Activated T-cell treated with anti-CD3 and anti-CD28 coated beads for 1 hour (primary cell): ENCODE measurements at places on chromosomes 2 and 18.

DNA sequence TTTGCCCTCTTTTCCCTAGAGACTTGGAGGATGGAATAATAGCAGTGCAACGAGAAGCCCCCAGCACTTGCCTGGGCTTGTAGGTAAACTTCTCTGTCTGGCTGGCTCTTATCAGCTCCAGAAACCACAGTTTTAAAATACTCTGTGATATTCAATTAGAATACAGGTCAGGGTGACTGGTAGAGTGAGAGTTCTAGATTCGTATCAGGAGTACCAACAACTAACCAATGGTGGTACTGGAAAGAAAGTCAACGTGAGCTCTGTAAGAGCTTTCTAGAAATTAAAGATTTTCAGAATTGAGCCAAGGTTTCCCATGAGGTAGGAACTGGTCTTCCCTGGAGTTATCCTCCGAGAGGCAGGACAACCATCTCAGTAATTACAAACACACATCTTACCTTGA, 216.9 kb downstream of the NYAP2 start:
- DNase-seq, result no peak

DNA sequence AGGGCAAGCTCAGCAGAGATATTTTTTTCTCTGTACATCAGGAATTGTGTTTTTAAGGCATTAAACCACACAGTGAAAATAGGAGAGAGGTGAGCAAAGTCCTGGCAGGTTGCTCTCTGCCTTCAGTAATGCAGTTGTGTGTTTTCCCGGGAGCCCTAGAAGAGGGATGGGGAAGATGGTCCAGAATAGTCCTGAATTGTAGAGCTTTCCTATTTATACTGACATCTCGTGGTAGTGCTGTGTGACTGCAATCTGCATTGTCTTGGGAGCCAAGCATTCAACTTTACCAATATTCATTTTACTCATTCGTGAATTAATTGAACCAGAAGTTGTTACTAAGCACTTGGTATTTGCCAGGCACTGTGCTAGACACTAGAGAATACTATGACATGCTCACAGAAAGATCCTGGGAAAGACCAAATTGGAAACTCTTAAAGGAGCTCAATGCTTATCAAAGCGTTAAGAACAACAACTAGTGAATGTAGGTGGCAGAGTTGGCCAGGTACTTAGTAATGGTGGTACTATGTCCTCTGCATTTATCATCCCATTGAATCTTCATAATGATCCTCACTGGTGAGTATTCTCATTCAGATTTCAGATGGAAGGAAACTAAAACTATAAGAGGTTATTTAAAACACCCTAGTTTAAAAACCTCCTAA, 214.6 kb downstream of the TRIB2 start:
- no peak for DNase-seq

- DNase-seq, result no peak
Measured at GRCh38 chr2:152613235-152613634, 104.0 kb downstream of the PRPF40A start.

- no peak for DNase-seq
Measured at GRCh38 chr2:176392249-176392648, 123.0 kb downstream of the MTX2 start.

GRCh38 chr2:159677654-159678053, 34.7 kb upstream of the MARCHF7 start:
- no peak for DNase-seq

- no peak for DNase-seq
Measured at GRCh38 chr2:203551778-203552177, 16.7 kb upstream of the RAPH1 start.

- DNase-seq, result no peak
Measured at GRCh38 chr18:62485684-62486083, 37.1 kb upstream of the ZCCHC2 start.

DNA sequence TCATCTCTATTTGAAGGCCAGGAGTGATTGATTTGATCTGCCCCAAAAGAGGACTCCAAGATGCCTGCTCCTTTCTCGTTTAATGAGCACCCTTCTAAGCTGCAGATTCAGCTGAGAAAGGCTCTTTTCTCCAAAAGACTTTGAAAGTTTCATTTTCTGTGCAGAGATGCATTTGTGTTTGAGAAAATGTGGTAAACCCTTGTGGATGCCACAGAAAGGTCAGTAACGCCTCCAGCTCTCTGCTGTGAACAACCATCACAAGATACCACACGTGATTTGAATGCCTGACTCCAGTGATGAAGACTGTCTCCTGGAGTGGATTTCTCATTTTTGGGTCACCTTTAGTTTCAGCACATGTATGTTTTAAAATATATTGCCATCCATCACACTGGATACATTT, 35.0 kb upstream of the CCDC85A start:
- no peak for DNase-seq

DNA sequence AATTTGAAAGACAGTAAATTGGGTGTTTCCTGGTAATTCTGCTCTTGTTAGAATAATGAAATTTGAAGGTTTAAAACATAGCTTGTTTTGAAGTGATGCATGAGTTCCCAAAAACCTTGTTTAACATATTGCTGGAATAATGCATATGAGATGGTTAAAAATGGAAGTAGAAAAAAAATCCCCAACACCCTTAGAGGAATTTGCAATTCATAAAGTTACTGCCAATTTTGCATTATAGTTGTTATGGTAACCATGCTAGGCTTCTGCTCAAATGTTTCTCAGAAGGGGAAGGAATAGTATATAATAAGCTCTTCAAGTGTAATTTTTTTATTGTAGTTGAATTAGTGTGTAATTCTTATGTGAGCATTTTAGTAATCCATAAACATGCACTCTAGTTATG, 49.1 kb downstream of the FASTKD2 start:
- no peak for DNase-seq

DNA sequence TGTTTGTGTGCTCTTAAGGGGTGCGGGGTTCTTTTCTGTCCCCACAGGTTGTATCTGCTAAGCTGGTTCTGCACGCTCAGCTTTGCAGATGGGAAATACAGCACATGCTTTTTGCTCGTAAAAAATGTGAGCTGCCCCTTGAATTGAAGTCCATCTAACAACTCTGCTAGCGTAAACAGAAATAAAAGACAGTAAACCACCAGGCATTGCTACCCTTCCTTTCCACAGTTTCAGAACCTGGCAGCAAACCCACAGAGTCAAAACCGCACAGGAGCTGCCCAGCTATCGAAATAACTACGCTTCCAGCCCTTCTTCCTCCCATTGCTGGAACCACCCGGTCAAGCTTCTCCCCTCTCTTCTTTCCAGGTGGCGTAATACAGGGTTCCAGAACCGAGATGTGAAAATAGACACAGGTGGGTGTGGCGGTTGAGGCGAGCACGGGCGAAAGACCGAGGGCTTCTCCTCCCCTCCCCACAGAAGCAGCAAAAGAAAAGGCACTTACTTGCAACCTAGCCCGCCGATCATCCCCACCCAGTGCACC, 479 bp downstream of the SCN9A start:
- no peak for DNase-seq

GRCh38 chr18:70041459-70042050, 93.9 kb upstream of the CD226 start:
- no peak for DNase-seq

DNA sequence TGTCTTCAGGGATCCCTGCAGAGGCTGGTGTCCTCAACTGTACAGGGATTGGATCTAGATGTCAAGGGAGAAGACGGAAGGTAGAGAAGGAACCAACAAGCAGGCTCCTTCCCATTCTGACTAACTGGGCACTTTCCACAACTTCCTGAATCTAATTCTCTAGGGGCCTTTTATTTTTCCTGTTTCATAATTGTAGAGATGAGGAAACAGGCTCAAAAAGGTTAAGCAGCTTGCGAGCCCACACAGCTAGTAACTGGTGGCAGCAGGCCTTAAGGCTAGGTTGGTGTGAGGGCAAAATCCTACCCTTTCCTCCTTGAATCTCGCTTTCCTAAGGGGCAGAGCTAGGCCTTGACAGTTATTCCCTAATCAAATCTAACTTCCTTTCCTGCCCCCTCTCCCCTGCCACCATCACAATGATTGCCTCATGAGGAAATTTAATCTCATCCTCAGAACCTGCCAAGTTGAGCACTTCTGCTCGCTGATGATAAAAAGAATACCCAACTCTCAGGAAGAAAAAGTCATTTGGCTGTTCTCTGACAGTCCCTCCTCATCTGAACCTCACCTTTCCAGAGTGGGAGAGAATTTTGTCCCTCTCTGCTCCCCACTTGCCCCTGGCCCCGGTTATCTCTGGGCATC, 35.7 kb upstream of the POLE4 start:
- no peak for DNase-seq

DNA sequence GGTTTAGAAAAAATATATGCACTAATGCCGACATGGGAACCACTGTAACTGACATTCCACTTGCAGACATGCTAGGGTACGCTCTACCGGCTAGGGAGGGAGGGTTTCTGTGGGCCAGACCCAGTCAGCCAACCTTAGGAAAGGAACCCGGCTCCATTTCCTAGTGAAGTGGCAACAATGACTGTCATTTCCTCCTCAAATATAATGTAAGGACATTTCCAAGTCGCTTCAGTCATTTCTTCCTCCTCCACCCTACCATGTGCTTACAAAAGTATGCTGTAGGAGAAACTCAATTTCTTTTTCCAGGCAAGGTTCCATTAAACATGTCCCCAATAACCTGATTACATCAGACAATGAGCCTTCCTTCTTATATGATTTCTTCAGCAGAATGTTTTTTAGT, 64.3 kb upstream of the PSMD14 start:
- no peak for DNase-seq

DNA sequence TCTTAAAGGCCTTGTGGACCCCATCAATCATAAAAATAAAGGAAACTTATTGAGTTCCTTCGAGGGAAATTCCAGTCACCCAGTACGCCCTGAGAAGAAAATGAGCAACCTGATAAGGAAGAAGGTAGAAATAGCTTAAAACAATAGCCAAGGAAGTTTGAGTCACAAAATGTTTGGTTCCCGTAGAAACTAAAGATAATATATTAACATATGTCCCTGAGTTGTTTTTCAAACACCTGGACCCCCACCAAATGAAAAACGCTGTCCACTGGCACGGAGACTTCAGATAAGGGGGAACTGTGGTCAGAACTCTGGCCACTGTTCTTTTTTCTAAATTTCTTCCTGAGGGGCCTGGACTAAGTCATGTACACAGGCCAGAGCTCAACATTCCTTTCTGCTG, 669.1 kb downstream of the ADCYAP1 start:
- no peak for DNase-seq

DNA sequence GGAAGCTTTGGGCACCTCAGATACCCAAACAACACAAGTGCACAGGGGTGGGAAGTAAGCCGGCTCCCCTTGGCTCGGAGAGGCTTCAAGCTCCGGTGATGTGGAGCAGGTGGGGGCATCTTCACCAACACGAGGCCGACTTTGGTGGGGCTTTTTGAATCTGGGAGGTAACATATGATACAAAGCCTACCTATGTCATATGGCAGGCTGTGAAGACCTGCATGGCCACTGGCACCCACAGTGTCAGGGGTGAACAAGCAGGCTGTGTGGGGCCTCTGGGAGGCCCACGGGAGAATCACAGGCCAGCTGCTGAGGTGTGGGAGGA, 109.0 kb downstream of the EIPR1 start:
- no peak for DNase-seq

GRCh38 chr18:47953471-47953931, 23.0 kb upstream of the SMAD2 start:
- DNase-seq, result no peak

DNA sequence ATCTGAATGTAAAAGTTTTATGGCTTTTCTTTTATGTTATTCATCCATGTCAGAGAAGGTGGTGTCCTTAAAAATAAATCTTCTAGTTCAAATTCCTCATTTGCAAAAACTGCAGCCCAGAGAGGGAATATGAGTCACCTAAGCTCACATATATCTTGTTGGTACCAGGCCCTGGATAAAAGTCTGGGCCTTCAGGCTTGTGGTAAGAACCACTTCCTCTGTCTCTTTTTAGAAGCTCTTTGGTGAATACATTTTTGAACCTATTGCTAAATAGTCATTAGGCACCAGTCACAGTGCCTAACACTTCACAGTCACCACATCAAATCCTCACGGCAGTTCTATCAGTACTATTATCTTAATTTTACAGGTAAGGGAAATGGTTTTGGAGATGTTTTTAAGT, 199.2 kb downstream of the KCNS3 start:
- no peak for DNase-seq

DNA sequence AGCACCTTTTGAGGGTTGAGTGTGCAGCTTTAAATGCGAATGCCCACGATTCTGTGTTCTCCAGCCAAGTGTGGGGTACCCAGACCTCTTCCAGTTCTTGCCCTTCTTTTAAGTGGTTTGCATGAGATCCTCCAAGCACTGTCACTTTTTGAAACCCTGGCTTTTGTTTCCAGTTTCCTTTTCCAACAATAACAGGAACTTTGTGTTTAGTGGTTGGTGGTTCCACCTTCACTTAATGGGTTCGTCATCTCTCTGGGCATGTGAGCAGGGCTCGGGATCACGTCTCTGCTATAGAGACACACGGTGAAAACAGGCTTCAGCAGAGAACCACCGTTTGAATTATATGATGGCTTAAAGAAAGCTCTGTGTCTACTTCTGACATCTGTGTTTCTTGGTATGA, 197.6 kb downstream of the LDLRAD4 start:
- no peak for DNase-seq

GRCh38 chr2:102143450-102143985, 972 bp downstream of the IL1R1 start:
- no peak for DNase-seq

DNA sequence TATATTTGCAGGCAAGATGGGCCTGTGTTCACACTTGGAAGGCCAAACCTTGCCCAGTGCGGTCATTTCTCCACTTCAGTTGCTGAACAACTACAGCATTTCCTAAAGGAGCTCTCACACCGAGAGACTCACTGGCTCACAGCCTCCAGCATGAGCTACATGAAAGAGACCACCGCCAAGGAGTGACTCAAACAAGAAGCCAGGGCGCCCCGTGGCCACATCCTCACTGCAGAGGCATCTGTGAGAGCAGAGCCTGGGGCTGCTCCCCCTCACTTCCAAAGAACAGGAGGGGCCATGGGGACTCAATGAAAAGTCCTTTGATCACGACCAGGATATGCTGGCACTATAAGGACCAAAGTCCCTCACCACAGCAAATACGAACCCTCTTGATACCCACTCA, 50.0 kb downstream of the TMEM163 start:
- DNase-seq, result peak; percentile 54

GRCh38 chr2:242038928-242039341, 169.4 kb downstream of the RTP5 start:
- no peak for DNase-seq

GRCh38 chr2:109225170-109225782, 96.3 kb downstream of the SH3RF3 start:
- no peak for DNase-seq

GRCh38 chr18:48742706-48743475, 204.1 kb downstream of the CTIF start:
- no peak for DNase-seq

- DNase-seq, result no peak
Measured at GRCh38 chr2:202014759-202015211, 18.9 kb upstream of the FZD7 start.

DNA sequence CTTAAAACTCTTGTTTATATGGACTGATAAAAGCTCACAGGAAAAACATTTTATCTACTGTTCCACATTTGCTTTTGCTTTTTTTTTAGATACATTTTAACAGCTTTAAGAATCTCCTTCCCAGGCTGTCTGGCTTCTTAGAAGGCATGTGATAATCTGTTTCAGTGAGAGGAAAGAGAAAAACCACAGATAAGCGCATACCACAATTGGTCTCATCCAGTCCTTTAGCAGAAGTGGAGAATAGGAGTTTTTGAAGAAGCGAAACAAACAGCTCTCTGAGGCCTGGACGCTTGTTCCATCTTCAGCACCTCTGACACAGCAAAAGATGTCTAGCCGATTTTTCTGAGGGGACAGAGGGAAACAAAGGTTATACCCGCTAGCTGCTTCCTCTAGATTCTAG, 37.6 kb downstream of the RMC1 start:
- DNase-seq, result no peak

- no peak for DNase-seq
Measured at GRCh38 chr2:2902547-2903281, 474.9 kb downstream of the EIPR1 start.
